Activated naive CD8-positive, alpha-beta T cell treated with anti-CD3 and anti-CD28 coated beads, Interleukin-2, amount 10 ng/mL, durations not matched to agents 7 days and 5 days (primary cell): ENCODE measurements at places on chromosomes 4 and X.

GRCh38 chrX:75273483-75273882 is 402 bp upstream of the UPRT start:
- DNase-seq, result no peak

- DNase-seq, result no peak
Measured at GRCh38 chr4:188403272-188403671, 264.0 kb downstream of the TRIML1 start.

DNA sequence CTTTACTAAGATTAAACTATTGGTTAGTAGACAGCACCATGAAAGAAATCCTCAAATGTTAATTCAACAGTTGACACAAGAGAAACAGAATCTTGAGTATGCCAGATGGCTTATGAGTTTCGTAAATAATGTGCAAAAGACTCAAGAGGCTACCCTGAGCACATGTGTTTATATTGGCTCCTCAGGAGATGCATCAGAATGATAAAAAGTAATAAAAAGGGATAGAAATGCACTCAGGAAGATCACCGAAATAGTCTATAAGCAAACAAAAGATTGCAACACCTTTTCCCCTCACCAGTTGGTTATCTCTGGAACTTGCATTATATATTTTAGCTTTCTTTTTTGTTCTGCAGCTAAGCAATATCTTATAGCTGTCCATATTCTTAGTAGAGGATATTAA is 84.4 kb downstream of the SCFD2 start:
- no peak for DNase-seq

- no peak for DNase-seq
Measured at GRCh38 chr4:171644430-171645057, 168.7 kb upstream of the GALNTL6 start.

GRCh38 chr4:106909486-106910188 is 126.5 kb downstream of the DKK2 start:
- DNase-seq, result no peak

DNA sequence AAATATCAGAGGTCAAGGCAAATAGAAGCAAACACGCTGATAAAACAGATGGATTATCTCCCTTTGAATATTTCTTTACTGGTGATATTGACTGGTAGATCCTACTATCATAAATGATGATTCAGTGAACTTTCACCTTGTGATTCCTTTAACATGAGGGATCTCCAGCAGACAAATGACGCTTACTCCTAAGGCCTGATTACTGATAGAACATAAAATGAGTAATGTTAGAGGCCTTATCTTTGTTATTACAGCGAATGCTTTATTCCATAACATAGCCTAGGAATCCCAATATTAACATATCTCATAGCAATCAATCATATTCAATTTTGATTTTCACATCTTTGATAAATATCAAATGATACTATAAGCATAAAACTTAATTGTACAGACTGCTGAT is 152.3 kb downstream of the SLC10A7 start:
- DNase-seq, result no peak

- DNase-seq, result no peak
Measured at GRCh38 chrX:44829832-44830231, 14.0 kb upstream of the DUSP21 start.

- DNase-seq, result no peak
Measured at GRCh38 chr4:138646383-138646782, 369.2 kb upstream of the NOCT start.

- DNase-seq, result no peak
Measured at GRCh38 chrX:13721371-13721770, 13.0 kb downstream of the TRAPPC2 start.

DNA sequence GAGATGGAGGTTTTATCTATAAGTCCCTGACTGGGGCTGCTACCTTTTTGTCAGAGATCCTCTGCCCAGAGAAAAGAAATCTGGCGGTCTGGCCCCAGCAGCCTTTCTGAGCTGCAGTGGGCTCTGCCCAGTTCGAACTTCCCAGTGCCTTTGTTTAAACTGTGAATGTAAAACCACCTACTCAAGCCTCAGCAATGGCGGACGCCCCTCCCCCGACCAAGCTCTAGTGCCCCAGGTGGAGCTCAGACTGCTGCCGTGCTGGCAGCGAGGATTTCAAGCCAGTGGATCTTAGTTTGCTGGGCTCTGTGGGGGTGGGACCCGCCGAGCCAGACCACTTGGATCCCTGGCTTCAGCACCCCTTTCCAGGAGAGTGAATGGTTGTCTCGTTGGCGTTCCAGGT is 121.8 kb downstream of the TSPAN5 start:
- no peak for DNase-seq

- no peak for DNase-seq
Measured at GRCh38 chrX:136480383-136480782, 7.4 kb upstream of the BRS3 start.

DNA sequence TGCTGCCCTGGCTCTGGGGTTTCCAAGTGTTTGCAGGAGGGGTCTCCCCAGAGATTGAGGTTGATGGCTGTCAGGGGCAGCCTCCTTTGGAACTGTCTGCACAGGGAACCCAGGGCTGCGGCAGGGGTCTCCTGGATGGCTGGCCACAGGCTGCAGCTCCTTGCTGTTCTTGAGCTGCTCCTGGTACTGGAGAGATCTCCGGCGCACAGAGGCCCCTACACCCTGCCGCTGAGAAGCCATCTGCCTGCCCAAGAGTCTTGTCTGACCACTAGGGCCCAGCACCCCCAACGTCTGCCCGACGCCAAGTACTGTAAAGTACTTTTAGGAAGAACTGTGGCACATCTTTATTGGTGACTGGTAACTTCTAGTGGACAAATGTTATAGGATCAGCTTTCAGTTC is 13.5 kb downstream of the STIM2 start:
- DNase-seq, result no peak

GRCh38 chr4:182062936-182063335 is 180.3 kb upstream of the TENM3 start:
- no peak for DNase-seq

DNA sequence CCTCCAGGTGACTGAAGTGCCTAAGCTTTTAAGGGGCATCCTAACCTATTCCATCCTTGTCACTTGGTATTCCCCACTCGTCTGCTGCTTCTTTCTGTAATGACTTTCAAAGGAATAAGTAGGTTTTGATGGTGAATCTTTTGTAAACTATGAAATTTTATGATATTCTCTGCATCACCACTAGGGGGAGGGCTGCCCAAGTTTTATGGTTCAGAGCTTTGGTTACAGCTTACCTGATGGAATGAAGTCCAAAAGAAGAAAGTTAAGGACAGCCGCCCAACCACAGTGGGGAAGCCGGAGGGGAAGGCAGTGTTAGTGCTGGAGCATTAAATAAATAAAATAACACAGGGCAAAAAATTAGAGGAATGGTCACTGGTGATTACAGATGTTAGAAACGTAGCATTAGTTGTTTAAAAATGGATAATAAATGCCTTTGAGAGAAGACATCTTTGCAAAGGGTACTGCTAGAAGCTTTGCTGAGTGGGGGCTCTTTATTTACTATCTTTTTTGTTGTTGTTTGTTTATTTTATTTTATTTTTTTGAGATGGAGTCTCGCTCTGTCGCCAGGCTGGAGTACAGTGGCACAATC is 204.9 kb downstream of the GBA3 start:
- no peak for DNase-seq

DNA sequence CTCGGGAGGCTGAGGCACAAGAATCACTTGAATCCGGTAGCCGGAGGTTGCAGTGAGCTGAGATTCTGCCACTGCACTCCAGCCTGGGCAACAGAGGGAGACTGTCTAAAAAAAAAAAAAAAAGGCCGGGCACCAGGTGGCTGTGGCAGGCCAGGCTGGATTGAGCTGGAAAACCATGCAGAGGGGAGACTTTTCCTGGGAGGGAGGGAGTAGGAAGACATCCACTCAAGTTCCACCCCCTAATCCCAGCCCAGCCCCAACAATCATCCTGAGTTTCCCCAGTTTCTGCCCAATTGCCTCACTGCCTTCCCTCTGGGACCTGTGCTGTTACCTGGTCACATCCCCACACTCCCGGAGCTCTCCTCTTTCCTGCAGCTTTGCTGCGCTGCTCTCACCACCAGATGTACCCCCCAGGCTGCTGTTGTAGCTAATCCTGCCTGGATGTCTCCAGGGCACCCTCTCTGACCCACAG is 9.0 kb upstream of the TSPYL2 start:
- no peak for DNase-seq

DNA sequence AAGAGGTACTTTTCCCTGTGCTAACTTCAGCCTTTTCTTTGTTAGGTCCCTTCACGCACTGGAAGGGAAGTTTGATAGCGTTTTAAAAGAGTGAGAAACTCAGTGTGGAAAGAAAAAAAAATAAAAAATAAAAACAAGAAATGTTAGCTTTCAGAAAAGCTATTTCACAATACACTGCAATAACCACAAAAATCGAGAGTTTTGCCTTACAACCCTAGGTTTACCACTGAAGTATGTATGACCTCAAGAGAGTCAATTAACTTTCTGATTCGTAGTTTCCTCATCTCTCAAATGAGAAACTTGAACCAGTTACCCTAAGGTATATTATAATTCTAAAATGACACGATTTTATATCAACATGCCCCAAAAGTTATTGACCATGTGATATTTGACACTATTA is 93.9 kb upstream of the JADE1 start:
- no peak for DNase-seq

DNA sequence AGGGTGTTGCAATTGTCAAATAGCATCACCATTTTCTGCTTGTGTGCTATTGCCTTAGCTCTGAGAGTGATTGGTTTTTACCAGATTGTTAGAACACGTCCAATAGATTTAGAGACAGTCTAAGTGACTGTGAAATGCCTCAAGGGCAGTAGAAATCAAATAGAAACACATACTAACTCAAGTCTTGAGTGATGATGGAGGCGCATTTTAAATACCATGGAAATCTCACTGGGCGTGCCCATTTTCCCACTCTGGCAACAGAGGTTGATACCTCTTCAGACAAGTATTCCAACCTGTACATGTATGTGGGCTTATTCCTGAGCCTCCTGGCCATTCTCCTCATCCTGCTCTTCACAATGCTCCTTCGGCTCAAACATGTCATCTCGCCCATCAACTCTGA is 7.2 kb downstream of the SERTM2 start:
- no peak for DNase-seq

GRCh38 chr4:104735174-104735573 is 240.5 kb upstream of the CXXC4 start:
- no peak for DNase-seq

GRCh38 chr4:139844057-139844456 is 178.4 kb downstream of the MGST2 start:
- no peak for DNase-seq

DNA sequence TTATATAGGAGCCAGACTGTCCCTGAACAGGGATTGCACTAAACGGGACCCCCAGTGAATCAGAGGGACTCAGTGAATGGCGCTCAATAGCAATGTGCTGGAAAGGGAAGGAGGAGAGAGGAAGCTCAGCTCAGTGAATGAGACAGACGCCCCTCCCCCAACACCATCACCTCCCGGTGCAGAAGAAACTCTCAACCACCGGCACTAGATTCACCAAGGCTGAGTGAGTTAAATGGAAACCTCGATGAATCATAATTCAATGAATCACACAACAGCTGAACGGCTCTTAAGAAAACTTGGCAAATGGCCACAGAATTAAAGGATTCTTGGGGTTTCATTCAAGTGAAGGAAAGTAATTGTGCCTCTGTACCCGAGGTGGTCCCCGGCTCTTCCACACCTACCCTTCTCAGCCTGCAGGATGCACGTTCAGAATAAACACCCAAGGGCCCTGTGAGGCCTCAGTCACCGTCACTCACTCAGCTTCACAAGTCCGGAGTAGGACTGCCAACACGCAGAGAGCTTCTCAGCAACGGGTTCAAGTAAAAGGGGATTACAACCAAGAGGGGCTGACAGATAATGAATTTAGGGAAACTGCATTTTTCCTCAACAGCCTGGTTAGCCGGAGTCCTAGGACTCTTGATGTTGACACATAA is 29.3 kb downstream of the CRMP1 start:
- DNase-seq, result no peak

- DNase-seq, result no peak
Measured at GRCh38 chr4:149794352-149794751, 21.3 kb downstream of the IQCM start.

DNA sequence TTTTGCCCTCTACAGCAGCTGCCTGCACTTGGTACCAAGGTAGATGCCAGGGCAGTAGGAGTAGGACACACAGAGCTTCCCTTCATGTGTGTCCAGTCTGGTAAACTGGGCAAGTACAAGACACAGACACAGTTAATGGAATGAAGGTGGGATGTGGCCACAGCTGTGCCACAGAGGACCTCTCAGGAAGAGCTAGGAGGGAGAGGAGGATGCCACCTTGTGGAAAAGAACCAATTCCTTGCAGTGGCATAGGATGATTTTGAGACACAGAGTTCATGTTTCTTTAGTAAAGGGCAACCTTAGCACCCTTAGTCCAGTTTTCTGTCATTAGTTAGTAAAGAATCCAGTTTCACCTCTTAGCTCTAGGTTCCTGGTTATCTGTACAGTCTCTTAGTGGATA is 36.3 kb upstream of the TBC1D14 start:
- DNase-seq, result no peak

DNA sequence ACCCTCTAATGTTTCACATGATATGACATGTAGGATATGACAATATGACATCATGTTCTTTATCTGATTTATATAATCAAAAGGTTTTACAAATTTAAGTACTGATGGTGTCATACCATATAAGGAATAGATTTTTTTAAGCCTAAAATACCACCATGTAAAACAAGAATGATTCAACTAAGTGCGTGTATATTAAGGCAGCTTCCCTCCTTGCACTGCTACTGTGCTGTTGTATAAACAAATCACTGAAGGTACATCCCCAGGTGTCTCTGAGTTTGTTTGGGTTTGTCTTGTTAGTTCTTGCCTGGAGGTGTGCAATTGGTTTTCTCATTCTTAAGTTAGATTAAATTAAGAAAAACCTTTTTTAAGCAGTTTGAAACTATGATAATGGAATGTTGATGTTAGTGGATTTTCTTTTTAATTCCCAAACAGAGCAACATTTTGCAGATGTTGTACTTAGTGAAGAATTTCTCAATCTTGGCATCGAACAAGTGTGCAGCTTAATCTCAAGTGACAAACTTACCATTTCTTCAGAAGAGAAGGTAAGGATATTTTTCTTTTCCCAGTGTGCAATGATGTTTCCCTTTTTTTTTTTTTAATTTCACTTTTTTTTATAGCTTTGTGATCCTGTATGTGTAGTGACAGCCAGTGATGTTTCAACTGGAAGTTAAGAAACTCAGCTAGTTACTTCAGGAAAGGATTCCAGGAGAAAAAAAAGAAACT is 33.4 kb upstream of the MSMO1 start:
- no peak for DNase-seq

GRCh38 chr4:152068866-152069265 is 308.1 kb upstream of the GATB start:
- DNase-seq, result no peak

GRCh38 chr4:174505007-174505406 is 17.3 kb downstream of the HPGD start:
- no peak for DNase-seq

- no peak for DNase-seq
Measured at GRCh38 chr4:76679691-76680090, 218.3 kb downstream of the SOWAHB start.

- DNase-seq, result no peak
Measured at GRCh38 chr4:132767901-132768300, 381.2 kb upstream of the PCDH10 start.

- DNase-seq, result no peak
Measured at GRCh38 chr4:16122784-16123183, 39.0 kb upstream of the PROM1 start.

GRCh38 chr4:88812420-88812819 is 114.8 kb upstream of the NAP1L5 start:
- DNase-seq, result no peak
